ENCODE measurements at places on chromosomes 5 and 9.

DNA sequence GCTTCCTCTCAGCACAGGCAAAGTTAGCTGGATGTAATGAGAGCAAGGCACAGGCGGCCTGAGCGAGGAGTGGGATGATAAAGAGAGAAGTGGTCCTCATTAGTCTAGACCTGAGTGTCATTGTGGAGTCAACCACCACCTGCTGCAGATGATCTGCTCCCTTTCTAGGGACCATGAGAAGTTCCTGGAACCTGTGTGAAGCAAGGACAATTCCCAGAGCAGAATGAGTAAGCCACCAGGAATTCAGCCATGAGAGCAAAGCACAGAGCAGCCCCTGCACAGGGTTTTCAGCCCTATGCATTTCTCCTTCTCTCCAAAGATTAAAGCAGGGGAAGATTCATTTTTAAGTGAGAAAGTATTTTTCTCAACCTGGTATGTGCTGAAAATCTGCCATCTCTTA lies 146.8 kb upstream of the SPEF2 start:
- DNase-seq, result peak; percentile 17

GRCh38 chr5:40832345-40832744 lies 2.7 kb downstream of the RPL37 start:
- no peak for DNase-seq

GRCh38 chr9:107683566-107683965 lies 194.0 kb upstream of the KLF4 start:
- DNase-seq, result no peak

GRCh38 chr9:94860678-94861588 lies 134.4 kb downstream of the AOPEP start:
- no peak for DNase-seq

GRCh38 chr9:26891726-26892125 lies 876 bp downstream of the CAAP1 start:
- DNase-seq, result no peak

DNA sequence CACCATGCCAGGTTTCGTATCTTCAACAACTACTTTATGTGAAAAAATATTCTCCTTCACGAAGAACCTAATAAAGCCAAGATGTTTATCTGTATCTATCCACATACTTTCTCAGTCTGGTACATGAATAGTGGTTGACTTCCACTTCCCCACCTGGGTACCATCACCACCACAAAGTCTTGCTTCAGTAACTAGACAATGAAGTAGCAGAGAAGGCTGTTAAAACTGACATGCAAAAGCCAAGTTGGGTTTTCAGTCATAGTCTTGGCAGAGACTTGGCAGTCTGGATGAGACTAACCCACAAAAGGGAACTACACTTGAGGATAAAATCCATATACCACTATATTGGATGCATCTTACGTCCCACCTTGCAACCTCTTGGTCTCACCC lies 5.0 kb downstream of the P4HA2 start:
- no peak for DNase-seq

DNA sequence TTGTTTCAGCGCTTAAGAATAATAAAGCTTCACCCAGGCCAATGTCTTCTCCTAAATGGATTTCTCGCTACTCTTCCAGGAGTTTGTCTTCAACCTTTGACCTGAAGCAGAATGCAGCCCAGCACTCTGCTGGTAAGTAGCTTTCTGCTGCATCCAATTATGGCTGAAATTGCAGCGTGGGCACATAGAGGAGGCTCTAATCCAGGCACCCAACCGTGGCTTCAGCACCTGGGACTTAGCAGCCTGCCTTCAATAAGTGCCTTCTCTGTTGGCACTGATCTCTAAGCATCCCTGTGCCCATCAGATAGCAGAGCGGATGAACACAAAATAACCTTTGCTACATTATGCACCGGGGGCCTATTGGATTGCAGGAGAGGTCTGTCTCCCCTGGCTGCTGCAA lies 105.2 kb downstream of the TRIM32 start:
- no peak for DNase-seq

DNA sequence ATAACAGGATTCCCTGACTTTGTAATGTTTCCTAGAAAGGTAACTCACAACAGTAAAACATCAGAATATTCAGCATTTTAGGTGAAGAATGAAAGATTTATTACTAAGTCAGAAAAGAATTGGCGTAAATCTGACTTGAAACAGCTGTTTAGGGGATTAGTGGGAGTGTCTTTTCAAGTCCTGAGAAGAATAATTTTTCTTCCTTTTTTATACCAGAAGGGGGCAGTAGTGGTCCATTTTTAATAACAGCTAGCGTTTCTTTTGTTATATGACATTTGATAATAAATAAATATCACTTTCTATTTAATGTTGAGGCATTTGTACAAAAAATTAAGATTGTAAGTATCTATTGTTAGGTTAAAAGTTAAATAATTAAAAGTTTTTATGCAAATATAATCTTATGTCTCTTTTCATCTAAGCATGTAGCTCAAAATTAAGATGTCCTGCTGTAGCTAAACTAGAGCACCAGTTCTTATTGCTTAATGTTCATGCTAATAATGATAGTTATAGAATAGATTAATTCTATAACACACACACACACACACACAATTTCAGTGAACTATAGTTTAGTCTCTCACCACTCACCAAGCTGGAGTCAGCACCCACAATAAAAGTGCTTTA lies 258.7 kb upstream of the ARRDC3 start:
- DNase-seq, result no peak

DNA sequence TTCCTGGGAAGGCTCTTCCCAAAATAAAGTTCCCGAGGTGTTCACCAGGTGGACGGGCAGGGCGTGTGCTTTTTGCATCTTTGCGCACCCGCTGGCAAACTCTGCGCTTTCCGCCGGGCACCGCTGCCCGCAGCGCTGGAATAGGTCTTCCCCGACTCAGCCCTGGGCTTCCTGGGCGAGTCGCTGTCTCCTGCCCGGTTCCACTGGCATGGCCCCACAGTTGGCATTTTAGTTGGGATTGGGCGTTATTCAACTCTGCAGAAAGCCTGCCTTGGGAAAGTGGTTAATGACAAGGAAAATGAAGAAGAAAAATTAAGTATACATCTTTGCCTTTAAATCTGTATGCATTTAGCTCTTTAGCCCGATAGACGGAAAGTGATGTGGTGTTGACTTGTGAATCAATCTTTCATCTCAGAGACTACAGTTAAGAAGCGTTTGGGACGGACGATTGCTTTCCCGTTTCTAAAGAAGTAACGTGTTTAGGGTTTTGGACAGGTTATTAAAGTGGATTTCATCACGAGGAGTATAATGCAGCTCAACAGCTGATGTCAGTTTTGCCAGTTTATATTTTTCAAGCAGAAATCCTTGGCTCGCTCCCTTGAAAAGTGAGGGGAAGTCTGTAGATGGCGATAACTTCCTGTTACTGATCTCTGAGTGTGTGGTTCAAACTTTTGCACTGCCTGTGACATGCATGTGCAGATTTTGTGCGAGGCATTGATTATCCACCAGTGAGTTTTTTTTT lies 946 bp downstream of the ADCY2 start:
- DNase-seq, result no peak

DNA sequence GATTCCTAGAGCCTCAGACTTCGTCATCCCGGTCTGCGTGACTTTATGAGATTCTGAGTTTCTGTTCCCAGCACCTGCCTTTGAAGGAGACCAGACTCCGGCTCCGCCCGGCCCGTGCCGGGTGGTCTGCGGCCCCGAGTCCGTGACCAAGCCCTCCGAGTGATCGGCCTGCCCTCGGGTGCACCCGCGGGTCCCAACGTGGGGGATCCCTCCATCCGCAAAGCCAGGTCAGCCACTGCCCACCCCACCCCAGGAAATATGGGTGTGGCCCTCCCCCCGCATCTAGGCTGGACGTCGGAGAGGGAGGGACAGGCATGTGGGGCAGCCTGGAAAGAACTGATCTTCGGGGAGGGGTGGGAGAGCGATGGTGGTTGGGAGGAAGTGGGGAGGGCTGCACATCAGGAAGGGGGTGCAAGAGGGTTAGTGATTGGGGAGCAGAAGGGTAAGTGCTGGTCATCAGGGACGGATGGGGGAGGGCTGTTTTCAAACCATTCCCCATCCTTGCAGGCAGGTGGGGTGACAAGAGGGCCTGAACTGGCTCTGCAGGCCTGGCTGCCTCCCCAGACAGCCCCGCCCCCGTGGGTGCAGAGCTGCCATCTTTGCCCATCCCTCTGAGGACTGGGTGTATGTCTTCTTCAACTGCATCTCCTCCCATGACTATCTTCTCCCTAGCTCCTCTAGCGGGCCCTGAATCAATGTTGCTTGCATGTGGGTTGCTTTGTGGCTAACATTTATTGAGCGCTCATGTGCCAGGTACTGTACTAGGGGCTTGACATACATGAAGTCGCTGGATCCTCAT lies 747 bp downstream of the LRSAM1 start:
- DNase-seq, result peak; percentile 64

DNA sequence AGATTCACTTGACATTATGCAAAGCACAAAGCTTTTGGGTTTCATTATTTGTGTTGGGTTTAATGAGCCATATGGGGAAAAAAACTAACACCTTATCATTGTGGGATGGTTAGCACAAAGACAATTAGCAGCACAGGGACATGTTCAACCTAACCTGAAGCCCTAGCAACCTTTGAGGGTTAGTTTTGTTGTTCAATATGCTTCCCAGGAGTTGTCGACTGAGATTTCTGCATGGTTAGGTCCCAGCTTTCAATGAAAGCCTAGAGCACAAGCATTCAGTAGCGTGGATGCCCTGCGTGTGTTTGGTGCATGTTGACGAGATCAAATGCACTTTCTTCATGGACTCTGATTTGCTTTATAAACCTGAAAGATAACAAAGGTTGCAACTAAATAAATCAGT lies 565.2 kb upstream of the TLE4 start:
- DNase-seq, result no peak

DNA sequence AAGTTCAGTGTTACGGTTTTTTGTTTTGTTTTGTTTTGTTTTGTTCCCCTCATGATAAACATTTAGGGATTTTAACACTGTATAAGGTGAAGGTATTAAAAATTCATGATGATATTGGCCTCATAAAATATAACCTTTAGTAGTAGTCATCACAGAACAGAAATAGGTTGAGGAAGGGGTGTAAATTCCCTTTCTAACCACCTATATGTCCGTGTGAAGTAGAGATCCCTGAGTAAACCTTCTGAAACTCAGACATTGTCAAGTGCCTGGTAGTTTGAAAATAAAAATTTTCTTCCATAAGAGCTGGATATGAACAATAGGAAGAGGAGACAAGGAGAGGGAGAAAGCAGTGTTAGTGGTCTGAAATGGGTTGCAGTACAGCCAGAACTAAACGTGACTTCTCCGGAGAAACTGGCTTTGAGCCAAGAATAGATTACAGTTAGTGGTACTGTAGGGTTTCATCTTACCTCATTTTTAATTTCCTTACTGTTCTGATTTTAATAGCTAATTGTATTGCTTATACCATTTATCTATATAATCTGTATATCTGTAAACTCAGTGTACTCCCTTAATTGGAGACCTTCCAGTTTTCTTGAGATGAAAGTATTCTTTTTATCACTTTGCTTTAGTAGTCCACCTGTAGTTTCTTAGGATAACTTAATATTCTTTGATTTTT lies 18.3 kb downstream of the UGCG start:
- DNase-seq, result no peak

DNA sequence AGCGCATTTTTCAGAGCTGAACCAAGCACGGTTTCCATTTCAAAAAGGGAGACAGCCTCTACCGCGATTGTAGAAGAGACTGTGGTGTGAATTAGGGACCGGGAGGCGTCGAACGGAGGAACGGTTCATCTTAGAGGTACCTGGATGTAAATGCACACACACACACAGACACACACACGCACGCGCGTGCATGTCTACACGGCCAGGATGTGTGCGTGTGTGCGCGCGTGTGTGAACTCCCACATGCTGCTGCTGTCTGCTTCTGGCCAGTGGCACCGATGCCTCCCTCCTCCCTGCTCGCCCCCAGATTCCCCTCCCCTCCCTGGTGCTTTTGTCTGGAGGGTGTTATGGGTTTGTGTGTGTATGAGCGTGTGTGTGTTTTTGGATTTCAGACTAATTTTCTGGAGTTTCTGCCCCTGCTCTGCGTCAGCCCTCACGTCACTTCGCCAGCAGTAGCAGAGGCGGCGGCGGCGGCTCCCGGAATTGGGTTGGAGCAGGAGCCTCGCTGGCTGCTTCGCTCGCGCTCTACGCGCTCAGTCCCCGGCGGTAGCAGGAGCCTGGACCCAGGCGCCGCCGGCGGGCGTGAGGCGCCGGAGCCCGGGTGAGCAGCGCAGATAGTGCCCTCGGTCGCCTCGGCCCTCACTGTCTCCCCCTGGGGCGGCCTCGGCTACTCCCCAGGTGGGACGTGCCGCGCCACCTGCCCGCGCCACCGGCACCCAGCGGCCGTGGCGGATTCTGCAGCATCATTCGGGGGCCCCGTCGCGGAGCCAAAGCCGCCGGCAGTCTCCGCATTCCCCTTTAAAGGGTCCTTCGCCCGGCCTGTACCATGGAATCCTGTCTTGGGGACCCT lies at the start of gene NTRK2:
Gene NTRK2, plus strand, starts transcription at position 442 of the 850 bp plus-strand sequence. CDS start 1,020 bp downstream, outside the sequence.
- peak; percentile 46 for DNase-seq

GRCh38 chr5:42807722-42808447 lies 3.8 kb downstream of the SELENOP start:
- no peak for DNase-seq

GRCh38 chr5:74360535-74361210 lies 279.9 kb downstream of the ENC1 start:
- DNase-seq, result no peak

GRCh38 chr5:57658018-57658417 lies 175.4 kb upstream of the ACTBL2 start:
- DNase-seq, result no peak

- DNase-seq, result no peak
These were observed 2.3 kb downstream of the HAPLN1 start for GRCh38 chr5:83718195-83718825.

DNA sequence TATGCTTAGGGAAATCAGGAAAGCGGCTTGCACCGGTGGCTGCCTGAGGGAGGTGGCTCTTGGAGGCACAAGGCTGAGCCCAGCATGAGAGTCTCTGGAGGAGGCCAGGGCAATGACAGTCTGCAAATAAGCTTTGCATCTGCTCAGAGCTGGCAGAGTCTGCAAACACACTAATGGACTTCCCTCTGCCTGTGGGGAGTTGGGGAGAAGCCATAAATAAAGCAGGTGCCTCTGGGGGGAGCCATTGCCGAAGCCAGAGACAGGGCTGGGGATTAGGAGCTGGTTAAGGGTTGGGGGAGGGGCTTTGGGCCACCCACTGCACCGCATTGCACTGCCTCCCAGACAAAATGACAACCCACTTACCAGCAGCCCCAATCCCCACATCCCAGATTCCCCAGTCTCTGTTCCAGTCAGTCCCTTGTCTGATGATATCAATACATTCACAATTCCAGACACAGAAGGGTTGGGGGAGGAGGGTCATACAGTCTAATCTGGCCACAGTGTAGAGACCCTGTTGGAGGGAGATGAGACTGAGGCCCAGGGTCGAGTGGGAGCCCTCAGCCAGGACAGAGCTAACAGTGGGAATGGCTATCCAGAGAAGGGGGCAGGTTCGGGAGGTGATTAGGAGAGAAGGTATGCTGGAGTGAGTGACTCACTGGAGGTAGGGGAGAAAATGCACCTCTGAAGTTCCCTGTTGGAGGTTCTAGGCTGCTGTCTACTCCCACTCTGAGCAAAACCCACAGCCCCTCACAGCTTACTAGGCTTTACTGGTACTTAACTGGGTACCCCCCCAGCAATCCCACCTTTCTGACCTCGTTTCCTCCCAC lies 53.7 kb downstream of the PAX5 start:
- DNase-seq, result no peak

Measured in ovary (tissue), 10 donors.